ENCODE measurements at places on chromosomes 11 and 22. TPM values are rescaled to one million over a fixed set of nuclear protein-coding genes. Genes with fewer than 3 reads are reported as not detected.
A peak's percentile ranks its signal among the peaks of the same experiment; 100 is the strongest.

The ATG16L2 gene
- 56.0 TPM for total RNA-seq

The SBF1 gene
- 114 TPM for total RNA-seq

- no peaks in the 10 kb centered on the region for H3K36me3 ChIP-seq
- no peak overlapping the region for H3K4me3 ChIP-seq
- no peaks in the 10 kb centered on the region for H3K4me1 ChIP-seq
- H3K27me3 ChIP-seq = no peaks in the 10 kb centered on the region
- no peak for DNase-seq
- no peak overlapping the region for H3K27ac ChIP-seq
Measured at GRCh38 chr11:120126620-120127019, 11.3 kb downstream of the TRIM29 start.

GRCh38 chr11:88849368-88849767 is 216.4 kb downstream of the GRM5 start:
- no peak overlapping the region for H3K4me3 ChIP-seq
- H3K27ac ChIP-seq = no peak overlapping the region
- no peaks in the 10 kb centered on the region for H3K27me3 ChIP-seq
- no peak for DNase-seq

DNA sequence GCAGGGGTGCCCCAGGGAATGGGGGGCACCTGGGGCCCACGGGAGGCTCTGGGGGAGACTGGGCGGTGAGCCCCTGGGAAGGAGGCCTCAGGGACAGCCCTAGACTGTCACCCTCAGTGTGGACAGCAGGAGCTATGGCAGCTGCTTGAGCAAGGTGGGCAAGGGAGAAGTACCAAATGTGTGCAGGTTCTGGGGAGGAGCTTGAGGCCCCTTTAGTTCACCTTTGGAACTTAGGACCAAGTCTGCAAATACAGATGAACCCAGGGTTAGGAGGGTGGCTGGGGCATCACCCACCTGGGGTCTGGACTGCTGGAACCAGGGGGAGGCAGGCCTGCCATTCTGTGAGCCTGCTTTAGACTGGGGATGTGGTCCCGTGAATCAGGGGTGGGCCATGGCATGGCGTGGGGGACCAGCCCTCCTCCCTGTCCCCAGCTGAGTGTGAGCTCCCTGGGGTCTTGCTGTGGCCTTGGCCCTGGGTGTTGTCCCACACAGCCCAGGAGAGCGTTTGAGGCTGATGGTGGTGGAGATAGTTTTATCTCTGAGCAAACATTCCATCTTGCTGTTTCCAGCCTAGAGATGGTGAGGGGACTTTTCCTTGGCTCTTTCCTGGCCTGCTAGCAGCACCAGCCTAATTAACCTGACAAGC is 122.3 kb downstream of the KCNQ1 start:
- no peak overlapping the region for H3K27ac ChIP-seq
- no peak for DNase-seq
- no peak overlapping the region for H3K4me3 ChIP-seq
- H3K4me1 ChIP-seq = no peaks in the 10 kb centered on the region

DNA sequence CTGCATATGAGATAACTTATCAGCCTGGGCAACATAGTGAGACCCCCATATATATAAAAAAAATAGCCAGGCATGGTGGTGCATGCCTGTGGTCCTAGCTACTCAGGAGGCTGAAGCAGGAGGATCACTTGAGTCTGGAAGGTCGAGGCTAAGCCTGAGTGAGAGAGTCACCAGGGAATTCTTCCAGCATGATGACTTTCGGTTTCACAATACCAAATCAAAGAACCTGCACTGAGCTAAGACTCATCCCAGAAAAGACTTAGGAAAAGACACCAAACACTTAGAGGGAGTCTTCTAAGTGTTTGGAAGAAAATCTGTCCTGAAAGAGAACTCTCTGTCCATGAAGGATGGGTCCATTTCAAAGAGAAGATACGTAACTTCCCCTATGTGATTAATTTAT is 12.7 kb downstream of the STK33 start:
- H3K36me3 ChIP-seq = no peaks in the 10 kb centered on the region
- H3K4me1 ChIP-seq = no peaks in the 10 kb centered on the region
- no peak overlapping the region for H3K4me3 ChIP-seq
- DNase-seq = no peak
- H3K27me3 ChIP-seq = peaks cover 26% of the 10 kb centered on the region
- H3K27ac ChIP-seq = no peak overlapping the region

DNA sequence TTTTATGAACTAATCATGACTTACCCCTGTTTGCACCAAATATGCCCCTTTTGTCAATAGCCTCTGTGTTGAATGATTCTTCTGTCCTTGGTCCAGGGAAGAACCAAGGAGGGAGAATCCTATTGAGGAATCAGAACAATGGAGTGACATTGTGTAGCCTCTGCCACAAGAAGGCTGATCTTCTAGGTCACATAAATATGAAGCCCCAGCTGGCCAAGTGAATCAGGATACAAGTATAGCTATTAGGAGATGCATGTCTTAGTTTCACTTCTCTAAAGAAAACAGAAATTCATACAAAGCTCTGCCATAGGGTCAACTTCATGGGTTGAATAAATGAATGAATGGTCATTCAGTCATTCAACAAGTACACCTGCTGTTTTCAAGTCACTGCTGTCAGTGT is 118.2 kb upstream of the BLID start:
- H3K4me3 ChIP-seq = no peak overlapping the region
- no peaks in the 10 kb centered on the region for H3K4me1 ChIP-seq
- H3K27me3 ChIP-seq = no peaks in the 10 kb centered on the region
- no peak overlapping the region for H3K27ac ChIP-seq
- DNase-seq = no peak

GRCh38 chr11:88345408-88345807 is 7.9 kb upstream of the CTSC start:
- no peaks in the 10 kb centered on the region for H3K36me3 ChIP-seq
- H3K4me1 ChIP-seq = peaks cover 25% of the 10 kb centered on the region
- DNase-seq = no peak
- no peaks in the 10 kb centered on the region for H3K27me3 ChIP-seq
- H3K27ac ChIP-seq = peak overlapping the region; percentile 38
